ENCODE measurements at places on chromosomes 6 and 20.
A peak's percentile ranks its signal among the peaks of the same experiment; 100 is the strongest.

DNA sequence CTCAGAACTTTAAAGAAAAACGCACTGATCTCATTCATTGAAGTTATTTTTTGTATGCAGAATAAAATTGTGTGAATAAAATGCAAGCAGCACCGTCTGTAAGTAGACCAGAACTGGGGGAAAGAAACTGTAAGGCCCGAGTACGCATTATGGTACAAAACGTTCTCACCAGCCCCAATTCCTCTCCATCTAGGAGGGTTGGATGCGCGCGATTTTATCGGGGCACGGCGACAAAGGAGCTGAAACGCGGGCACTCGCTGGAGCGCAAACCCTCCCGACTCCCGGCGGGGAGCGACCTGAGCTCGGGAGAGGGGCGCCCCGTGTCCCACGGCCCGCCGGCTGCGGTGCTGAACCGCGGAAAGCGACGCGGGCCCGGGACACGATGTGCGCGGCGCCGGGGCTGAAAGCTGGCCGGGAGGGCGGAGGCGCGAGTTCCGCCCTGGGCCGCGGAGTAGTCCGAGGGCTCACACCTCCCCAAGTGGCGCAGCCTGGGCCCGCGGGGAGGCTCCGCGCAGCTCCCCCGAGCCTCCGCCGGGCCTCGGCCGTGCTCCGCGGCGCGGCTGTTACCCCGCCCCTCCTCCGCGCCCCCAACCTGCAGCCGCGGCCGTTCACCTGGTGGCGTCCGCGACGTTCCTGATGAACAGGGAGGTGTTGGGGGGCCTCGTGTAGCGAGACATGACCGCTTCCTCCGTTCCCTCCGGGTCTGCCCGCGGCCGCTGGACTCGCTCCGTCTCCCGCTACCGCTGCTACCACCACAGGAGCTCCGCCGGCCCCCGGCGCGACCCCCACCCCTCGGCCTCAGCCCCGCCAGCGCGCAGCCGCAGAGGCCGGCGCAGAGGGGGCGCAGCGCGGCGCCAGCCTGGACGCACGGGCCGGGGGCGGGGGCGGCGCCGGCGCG is at the start of gene SRSF12:
TSS of gene SRSF12 (minus strand) at position 861 of the 898 bp plus-strand sequence. CDS start at position 677, 184 bp downstream.
- peak; percentile 64 for DNase-seq

DNA sequence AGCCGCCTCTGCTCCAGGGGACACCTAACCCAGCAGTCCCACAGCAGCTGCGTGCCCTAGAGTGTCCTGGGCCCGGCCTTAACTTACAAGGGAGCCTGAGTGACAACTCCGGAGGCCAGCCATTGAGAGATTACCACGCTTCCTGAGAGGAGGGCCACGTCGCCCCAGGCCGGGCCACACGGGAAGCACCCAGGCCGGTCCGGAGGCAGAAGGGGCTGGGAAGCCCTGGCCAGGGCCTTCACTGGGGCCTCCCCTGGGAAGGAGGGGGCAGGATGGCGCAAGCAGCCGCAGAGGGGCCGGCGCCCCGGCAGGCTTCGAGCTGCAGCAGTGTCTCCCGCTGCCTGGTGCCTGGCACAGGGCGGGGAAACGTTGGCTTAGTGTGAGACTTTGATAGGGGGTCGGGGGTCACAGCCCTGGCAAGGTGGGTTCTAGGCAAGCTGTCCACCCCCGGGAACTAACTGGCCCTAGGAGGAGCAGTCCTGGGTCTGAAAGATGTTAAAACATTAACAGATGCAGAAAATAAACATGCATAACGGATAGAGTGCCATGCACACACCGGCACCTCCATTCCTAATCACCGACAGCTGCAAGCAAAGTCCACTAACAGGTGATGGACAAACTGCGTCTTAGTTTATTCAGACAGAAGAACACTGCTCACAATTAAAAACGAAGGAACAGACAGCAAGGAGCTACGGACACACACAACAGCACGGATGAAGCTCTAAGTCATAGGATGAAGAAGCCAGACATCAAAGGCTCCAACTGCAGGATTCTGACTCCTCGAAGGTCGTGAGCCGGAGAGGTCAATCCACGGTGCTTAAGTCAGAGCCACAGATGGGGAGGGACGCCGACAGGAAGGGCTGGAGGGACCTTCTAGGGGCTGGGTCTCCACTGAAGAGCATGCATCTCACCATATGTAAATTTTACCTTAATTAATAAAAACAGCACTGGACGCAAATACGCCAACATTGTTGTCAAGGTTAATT is 17.4 kb downstream of the CHRNA4 start:
- DNase-seq = no peak

DNA sequence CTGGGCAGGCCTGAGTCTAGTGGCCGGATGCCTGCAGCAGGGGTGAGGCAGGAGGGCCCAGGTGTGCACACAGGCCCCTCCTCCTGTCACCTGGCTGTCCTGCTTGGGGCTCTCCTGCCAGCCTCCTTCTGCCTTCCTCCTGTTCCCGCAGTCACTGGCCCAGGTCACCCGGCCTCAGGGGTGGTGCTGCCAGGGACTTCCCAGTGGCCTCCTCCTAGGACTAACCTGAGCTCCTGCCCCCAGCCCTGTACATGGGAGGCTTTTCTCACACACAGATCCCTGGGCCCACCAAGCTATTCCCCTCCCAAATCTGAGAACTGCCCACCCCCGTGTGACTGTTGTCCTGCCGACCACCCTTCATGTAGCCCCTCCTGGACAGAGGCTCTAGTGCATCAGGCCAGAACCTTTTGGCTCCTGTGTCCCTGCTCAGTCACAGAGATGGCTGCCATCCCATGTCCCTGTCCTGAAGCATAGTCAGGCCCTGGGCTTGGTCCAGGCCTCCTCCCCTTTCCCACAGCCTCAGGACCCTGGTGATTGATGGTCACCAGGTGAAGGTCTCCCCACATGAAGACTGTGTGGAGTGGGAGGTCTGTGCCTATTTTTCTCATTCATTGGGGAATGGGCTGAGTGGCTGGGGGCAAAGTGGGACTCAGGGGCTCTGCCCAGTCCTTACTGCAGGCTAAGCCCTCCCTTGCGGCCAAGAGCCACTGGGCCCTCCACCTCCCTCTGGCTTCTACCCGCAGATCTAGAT is 1.1 kb upstream of the ULBP1 start:
- DNase-seq = no peak

DNA sequence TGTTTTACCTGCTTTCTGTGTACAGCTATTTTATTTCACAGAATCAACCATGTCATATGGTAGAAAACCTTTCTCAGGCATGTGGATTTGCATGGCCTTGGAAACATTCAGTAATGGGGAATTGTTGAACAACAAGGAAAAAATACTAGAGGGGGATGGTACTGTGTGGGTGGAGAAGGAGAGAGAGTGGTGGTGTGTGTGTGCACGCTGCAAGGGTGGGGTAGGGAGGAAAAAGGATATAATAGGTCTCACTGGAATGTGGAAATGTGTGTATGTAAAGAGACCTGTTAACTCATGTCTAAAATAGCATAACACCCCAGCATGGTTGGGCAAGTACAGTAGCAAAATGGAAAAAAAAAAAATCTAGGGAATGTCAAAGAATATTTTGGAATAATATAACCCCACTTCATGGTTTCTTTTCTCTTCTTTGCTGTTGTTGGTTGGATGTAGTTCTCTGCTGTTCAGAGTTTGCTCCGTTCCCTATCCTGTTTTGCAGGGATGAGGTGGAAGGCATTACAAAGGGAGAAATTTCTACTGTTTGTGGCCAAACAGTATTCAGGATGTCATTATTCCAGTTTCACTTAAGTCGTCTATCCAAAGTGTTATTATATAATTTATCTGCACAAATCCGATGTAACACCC is 93.9 kb upstream of the CITED2 start:
- DNase-seq = no peak

GRCh38 chr6:167485186-167485978 is 160.5 kb downstream of the TTLL2 start:
- DNase-seq = no peak

DNA sequence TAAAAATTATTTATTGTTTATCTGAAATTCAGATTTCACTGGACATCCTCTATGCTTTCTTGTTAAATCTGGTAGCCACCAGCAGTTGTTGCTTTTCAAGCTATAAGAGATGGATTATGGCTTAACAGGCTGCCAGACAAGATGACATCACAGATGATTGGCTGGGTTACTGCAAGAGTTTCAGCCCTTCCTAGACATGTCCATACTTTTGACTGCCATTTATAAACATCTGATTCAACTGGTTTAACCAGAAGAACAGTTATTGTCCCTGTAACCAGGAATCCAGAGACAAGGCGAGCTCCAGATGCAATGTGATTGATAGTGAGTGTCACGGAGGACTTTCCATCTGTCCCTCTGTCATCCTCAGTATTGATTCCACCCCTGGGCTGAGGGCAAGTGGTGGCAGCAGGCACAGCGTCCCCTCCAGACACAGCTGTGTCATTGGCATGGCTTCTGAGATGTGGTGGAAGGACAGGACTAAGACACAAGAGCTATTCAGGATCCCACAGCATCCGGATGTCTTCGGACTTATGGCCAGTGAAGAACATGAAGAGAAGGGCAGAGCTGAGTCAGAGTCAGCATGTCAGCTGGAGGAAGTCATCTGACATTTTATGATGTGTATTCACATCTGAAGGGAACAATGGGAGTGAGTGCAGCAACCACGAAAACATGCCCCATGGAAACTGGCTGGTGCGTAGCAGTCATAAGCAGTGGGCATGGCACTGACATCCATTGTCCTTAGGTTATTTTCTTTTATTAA is 284.5 kb upstream of the CDYL start:
- DNase-seq = no peak

DNA sequence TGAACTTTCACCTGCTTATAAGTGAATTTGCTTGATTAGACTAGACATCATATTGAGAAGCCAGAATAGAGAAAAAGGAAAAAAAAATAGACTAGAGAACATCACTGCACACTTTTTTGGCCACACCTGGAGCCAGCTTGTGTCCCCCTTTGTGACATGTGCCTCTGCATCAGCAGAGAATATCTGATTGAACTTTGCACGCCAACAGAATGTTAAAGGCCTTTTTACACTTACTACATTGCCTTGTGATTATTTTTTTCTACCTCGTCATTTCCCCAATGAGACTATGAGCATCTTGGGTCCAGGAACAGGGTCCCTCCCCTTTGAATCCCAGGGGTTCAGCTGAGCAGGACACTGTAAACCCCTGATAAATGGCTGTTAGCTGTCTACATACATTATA is 17.2 kb upstream of the ZNF133 start:
- no peak for DNase-seq

DNA sequence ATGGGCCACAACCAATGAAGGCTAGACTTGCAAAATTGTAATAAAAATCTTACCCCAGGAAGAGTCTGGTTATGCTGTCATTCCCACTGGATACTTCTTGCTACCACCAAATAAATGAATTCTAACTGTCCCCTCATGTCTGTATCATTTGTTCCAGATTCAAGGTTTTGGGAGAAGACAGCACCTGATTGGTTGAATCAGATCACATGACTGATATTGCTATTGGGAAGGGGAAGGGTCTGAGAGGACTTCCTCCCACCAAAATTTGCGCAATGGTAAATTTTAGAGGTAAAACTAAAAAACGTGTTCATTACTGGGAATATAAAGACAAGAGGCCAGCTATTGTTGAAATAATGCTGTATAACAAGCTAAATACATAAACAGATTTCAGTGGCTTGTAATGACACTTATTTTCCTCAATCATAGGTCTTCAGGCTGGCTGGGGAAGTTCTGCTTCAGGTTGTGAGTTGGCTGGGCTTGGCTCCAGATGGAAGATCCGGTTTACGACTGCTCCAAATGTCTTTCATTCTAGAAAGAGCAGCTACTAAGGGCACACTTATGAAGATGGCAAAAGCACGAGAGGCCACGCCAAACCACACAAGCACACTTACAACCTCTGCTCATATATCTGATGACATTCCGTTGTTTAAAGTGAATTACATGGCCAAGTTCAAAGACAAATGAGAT is 27.1 kb upstream of the TASP1 start:
- no peak for DNase-seq

- peak; percentile 23 for DNase-seq
These were observed 262.7 kb downstream of the CD83 start for GRCh38 chr6:14380086-14380820.

- no peak for DNase-seq
These were observed 4.9 kb upstream of the YTHDF1 start for GRCh38 chr20:63220696-63221399.

GRCh38 chr6:143772116-143773086 is 70.7 kb upstream of the LTV1 start:
- no peak for DNase-seq

DNA sequence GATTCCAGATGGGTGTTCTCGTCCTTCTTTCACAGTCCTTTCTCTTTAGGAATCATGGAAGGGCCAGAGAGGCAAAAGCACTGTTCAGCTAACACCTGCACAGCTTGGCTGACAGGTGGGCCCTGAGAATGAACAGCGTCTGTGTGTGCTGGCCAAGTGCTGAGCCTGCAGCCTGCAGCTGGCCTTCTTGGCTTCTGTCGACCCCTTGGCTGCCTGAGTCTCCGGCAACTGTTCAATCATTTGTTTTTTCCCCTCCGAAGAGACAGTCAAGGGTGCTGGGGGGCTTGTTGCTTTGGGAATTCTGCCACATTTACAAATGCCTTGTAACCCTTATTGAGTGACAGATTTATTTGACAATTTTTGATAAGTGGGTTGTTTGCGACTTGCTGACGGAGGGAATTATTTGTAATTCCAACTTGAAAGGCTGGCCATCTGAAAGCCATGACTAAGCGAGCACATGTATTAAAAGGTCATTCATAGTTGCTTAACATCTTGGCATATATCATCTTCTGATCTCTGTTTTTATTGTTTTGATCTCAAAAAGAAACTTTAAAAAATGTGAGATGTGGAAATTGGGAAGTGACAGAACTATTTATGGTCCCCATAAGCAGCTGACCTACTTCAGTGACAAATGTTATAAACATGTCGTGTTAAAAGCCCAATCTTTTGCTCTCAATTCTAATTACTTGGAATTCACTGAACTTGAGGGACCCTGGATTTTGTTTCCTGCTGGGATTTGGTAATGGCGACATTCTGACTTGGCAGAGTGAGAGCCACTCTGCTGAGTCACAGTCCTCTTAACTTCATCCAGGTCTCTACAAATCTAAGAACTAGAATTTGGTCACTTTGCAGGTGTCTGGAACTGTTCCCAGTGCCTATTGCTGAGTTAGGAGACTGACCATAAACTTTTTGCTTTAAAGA is 41.9 kb upstream of the FERMT1 start:
- DNase-seq = no peak

DNA sequence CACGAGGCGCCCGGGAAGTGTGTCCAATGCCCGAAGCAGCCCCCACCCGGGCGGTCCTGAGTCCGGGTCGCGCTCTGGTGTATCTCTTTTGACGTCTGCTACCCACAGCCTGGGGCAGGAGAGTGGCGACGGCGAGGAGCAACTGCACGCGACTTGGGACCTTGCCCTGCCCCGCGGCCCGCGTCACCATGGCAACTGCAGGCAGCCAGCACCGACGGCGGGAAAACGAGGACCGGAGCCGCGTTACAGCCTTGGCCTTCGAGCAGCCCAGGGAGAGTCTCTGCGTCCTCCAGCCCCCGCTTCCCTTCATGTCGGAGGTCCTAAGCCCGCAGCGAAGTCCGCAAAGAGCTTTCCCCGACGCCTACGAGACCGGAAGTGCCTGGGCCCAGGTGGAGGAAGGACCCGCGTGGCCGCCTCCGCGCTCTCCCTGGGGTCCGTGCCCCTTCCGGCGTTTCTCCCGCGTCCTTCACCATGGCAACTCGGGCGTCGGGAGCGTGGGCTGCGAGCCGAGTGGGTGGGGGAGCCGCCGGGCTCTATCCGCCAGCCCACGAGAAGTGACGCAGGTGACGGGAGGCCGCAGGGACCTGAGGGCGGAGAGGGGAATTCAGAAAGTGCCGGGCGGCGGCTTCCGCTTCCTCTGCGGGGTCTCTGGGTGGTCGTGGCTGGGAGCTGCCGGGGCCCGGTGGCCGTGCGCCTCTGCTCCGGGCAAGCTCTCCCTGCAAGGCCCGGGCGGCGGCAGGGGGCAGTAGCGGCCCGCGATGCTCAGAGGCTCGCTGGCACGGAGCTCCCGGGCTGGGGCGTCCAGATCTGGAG is 88.6 kb upstream of the TGM3 start:
- peak; percentile 90 for DNase-seq

Measured in NCI-H345 (cell line).